Vagina (tissue), 2 donors: ENCODE measurements at places on chromosomes 13 and 19.

GRCh38 chr13:95002126-95002525 is 289.8 kb upstream of the SOX21 start:
- no peak for DNase-seq

GRCh38 chr13:79492313-79492798 is 11.4 kb downstream of the NDFIP2 start:
- DNase-seq: no peak

DNA sequence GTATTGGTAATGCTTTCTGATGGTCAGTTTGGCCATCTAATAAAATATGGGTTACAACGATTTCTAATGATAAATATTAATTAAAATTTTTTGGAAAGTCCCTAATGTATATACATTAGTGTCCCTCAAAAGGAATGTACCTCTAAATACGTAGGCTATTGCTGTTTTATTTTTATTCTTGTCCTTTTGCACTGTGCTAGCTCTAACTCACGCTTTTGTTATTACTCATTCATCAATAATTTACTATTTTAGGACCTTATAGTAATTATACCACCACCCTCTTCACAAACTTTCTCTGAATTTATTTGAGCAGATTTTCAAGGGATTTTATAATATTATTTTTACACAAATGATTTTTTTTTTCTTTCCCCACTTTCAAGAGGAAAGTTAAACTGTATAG is 795.9 kb upstream of the PCDH9 start:
- no peak for DNase-seq

GRCh38 chr19:1853295-1854038 is 5.2 kb upstream of the REXO1 start:
- no peak for DNase-seq

DNA sequence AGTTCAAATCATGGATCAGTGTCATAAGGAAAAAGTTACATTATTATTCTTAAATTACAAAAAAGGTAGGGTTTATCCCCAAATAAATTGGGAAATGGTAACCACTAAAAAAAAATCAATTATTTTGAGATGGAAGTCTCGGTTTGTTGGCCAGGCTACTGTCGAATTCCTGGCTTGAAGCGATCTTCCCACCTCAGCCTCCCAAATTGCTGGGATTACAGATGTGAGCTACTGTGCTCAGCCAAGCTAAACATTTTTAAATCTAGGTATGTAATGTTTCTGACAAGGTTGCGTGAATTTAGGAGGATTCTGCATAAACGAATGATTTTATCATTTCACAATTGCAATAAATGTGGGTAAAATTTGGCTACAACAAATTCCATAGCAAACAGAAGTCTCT is 2.0 kb downstream of the NAA16 start:
- DNase-seq: no peak

DNA sequence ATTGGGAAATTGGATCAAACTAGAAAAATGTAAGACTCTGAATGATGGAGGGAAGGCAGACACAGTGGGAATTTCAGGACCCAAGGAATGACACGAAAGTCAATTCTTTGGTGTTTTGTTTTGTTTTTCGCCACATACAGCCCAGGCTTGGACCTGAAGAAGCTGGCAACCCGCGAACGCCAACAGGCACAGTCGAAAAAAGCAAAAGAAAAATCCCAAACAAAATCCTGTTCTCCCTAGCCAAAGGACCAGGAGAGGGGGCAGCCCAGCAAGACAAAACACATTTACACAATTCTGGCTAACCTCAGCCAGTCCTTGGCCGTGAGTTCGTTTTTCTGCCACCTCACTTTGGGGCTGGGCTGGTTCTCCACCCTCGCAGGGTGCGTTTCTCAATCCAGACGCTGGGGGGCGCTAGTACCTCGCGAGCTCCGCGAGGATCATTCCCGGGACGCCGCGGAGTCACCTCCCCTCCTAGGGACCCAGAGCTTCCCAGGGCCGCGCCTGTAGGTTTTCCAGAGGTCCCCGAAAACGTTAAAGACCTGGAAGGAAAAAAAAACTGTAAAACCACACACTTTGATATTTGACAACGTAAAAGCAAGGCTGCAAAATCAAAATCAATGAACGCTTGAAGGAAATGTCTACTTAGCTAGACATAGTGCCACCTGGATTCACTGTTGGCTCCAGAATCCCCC is 34.9 kb upstream of the TPM4 start:
- DNase-seq: no peak

- DNase-seq: no peak
These were observed 257.4 kb downstream of the TDRD3 start for GRCh38 chr13:60654415-60654814.

- no peak for DNase-seq
These were observed 169.3 kb downstream of the DCT start for GRCh38 chr13:94309997-94310855.

DNA sequence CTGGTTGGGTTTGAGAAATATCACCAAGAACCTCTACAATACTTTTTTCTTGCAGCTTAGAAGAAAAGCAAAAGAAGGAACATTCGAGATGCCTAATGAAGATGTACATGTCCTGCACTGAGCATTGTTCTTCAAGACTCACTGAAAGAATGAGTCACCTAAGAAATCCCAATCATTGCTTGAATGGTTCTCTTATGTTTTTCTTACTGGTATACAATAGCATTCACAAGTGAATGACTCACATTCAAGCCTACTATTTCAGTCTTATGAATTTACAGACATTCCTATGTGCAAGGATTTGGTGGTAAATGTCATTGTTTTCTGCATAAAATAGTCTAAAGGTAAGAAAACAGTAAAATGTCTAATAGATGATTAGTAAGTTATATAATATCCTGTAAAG is 594.6 kb downstream of the PCDH9 start:
- no peak for DNase-seq

GRCh38 chr13:114328034-114328433 is 13.7 kb downstream of the CHAMP1 start:
- no peak for DNase-seq

DNA sequence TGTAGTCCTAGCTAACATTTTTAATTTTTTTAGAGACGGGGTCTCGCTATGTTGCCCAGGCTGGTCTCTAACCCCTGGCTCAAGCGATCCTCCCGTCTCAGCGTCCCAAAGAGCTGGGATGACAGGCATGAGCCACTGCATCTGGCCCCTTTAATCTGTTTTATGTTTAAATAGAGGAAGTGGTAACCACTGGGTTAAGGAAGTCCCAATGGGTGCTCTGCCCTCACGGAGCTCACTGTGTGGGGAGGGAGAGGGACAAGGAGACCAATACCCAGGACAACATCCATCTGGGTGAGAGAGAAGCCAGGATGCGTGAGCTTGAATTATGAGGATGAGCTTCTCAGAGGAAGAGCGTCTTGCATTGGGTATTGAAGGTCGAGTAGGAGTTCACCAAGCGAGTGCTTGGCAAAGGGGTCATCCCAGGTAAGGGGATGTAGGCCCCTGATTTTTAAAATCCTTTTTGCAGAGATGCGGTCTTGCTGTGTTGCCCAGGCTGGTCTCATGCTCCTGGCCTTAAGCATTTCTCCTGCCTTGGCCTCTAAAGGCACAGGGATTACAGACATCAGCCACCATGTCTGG is 13.8 kb downstream of the YJU2 start:
- no peak for DNase-seq

DNA sequence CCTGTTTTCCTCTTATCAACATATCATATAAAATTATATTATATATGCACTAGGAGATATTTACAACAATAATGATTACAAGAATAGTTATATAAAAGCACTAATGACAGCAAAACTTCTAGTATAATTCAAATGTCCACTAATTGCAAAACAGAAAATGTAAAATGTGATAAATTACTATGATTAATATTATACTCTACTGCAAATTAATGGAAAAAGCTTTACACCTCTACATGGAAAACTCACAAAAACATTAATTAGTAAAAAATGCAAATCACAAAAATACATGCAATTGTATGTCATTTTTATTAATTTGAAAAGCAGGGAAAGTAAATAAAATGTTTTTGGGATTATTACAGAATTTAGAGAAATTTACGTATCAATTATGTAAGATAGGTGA is 681.0 kb upstream of the PCDH20 start:
- DNase-seq: no peak

GRCh38 chr19:15640294-15640903 is at the start of gene CYP4F3:
Gene CYP4F3, plus strand, starts transcription at chr19:15640897. Its CDS starts 519 bp downstream, at chr19:15641416.
- peak; percentile 72 for DNase-seq

GRCh38 chr19:48218997-48219396 is 36.7 kb downstream of the CARD8 start:
- no peak for DNase-seq

- no peak for DNase-seq
These were observed 46.0 kb downstream of the RBM26 start for GRCh38 chr13:79360095-79360494.

DNA sequence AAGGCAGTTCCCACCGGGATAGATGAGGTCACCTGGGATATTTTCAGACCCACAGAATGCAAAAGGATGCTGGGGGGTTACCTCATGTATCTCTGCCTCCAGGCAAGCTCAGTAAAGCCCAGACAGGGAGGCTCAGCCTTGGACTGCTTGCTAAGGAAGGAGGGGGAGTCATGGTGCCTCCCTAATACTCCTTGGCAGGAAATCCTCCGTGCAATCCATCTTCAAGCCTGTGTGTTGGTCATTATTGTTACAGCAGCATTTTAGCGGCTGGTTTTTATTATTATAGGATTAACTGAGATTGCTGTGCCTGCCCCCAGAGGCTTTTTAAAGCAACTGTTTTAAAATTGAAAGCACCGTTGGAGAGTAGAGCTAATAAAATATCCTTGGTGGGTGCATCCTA is 188.5 kb upstream of the UBL3 start:
- peak; percentile 31 for DNase-seq

- no peak for DNase-seq
These were observed 2650.8 kb downstream of the PCDH9 start for GRCh38 chr13:64579331-64579730.

GRCh38 chr19:31054430-31054829 is 294.8 kb downstream of the TSHZ3 start:
- DNase-seq: no peak

GRCh38 chr19:38852231-38853044 is 2.7 kb upstream of the HNRNPL start:
- peak; percentile 96 for DNase-seq

DNA sequence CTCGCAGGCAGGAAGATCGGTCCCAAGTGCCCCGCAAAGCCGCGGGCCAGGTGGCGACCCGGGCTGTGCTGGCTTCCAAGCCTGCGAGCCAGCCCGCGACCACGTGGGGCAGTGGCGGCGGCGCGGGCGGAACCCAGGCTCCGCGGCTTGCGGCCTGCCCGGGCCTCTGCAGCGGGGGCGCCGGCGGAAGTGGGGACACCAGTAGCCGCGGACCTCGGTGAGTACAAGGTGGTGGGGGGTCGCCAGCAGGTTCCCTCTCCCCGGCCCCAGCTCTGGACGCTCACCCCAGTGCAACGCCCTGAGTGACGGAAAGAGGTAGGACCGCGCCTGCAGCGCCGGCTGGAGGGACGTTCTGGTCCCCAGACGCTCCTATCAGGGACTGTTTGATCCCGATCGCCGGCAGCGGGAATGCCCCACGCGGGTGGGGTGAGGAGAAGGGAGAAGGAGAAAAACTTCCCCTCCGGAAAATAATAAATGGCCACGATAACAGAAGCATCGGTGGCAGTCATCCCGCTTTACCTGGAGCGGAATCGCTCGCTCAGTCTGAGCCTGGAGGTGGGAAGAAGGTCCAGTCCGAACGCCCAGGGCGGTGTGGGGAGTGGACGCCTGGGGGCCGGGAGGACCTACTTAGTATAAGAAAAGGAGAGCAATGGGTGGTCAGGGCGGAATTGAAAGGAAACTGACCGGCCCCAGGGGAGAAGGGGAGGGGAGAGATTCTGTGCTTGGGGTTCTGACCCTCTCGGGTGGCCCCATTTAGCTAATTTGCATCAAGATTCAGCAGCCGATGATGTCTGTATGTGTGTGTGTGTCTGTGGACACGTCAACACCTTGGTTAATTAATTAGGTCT is at the start of gene GEMIN7:
GEMIN7 (plus strand) TSS at position 198 of the 848 bp plus-strand sequence. CDS start 10,855 bp downstream, outside the sequence.
- DNase-seq: no peak

- no peak for DNase-seq
These were observed 43.1 kb downstream of the RFXAP start for GRCh38 chr13:36862002-36862685.

DNA sequence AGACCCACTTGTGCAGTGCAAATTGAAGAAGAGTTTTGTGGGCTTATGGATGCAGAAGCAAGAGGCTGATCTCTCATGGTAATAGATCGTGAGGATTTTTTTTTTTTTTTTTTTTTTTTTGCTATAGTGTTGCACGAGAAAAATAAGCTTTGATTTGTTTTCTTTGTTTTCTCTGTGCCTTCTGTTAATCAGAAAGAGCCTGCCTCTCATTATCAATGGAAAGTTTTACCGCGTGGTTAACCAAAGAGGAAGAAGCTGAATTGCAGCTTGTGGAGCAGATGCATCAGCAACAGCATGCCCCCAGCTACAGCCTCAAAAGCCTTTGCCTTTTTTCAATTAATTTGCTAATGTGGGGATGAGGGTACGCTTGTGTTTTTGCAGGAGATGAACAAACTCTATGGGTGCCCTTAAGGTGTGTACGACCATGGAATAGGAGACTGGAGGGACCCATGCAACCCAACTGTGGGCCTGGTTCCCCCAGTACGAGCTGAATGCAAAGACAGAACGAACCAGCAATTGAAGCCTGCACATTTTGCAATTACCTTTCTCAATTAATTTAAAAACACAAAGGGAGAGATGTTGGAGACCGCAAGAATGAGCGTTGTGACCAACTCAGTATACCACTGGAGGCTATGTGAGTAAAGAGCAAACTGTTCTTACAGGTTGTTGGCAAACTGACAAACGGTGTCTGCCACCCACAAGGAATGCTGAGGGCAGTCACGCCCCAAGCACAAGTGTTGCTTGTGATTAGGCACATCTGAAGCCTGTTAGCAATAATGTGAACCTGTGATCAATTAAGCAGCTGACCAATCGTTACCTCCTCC is 58.6 kb upstream of the SPRY2 start:
- DNase-seq: no peak

- no peak for DNase-seq
These were observed 29.3 kb upstream of the SPACA7 start for GRCh38 chr13:112346899-112347229.

- no peak for DNase-seq
These were observed 22.6 kb downstream of the ZSWIM4 start for GRCh38 chr19:13817615-13818371.
